ENCODE measurements at places on chromosomes 3 and 15.

DNA sequence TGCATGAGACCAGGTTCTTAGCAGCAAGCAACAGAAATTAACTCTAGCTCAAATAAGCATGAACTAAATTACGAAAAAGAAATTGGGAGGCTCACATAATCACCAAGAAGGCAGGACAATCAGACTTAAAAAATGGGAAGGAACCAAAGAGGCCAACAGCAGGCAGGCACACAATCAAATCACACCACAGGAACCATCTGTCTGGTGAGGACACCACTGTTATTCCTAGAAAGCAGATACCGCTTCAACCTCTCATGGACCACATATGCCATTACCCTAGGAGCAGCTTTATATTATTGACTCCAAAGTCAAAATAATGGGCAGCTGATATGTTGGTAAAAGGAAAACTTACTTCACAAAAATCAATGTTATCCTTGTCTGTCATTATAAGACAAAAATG, 51.6 kb downstream of the SUCLG2 start:
- no peak for DNase-seq

DNA sequence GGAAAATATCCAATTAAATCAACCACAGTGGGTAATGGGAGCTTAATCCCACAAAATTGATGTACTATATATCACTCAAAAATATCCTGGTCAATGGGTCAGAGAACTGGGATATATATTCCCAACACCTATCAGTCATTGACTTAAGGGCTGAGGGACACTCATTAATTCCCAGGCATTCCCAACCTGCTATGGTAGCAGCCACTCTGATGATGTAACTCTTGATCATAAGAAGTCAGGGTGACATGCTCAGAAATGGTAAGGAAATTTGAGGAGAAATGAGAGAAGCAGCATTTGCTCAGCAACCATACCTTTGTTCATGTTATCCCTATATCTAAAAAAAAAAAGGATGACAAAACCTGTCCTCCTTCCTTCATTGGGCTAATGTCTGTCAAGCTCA, 3.1 kb upstream of the PLOD2 start:
- DNase-seq = no peak

- no peak for DNase-seq
Measured at GRCh38 chr3:126496894-126497850, 20.4 kb downstream of the UROC1 start.

DNA sequence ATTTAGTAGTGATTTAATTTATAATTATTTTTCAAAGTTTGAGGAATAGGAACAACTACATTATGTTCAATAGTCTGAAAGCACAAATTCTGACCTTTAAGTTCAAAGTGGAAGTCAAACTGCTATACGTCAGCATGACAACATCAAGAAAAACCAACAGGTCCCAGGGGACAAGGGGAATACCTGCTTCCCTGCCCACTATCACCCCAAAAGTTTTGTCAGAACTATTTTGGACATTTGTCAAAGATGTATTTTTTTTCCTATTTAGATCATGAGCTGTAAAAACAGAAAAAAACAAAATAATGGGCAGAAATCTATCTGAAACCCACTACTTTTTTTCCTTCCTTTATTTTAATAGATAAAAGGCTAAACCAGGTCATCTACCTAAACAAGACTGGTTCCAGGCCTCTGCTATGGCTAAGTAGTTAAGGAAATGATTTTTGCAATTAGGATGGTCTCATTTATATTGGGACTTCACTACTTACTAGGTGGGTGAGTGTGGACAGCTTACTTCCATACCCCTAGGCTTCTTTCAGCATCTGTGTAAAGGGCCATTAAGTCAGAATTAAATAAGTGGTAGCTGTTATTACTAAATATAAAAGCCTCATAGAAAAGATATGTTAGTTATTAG, 746.3 kb downstream of the FHIT start:
- no peak for DNase-seq

DNA sequence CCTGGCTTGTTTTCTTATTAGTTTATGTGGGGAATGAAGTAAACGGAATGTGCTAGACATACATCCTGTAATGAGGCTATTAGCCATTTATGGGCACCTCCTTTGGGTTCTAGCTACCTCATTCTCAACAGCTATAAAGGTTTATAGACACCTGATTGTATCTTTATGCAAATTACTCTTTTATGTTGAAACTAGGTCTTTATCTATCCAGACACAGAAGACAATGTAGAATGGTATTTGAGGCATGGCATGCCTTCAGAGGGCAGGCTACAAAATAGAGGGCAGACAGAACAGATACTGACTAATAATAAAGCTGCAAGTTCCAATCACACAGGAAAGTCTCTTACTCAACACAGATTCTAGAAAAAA, 27.1 kb downstream of the TBC1D2B start:
- no peak for DNase-seq

DNA sequence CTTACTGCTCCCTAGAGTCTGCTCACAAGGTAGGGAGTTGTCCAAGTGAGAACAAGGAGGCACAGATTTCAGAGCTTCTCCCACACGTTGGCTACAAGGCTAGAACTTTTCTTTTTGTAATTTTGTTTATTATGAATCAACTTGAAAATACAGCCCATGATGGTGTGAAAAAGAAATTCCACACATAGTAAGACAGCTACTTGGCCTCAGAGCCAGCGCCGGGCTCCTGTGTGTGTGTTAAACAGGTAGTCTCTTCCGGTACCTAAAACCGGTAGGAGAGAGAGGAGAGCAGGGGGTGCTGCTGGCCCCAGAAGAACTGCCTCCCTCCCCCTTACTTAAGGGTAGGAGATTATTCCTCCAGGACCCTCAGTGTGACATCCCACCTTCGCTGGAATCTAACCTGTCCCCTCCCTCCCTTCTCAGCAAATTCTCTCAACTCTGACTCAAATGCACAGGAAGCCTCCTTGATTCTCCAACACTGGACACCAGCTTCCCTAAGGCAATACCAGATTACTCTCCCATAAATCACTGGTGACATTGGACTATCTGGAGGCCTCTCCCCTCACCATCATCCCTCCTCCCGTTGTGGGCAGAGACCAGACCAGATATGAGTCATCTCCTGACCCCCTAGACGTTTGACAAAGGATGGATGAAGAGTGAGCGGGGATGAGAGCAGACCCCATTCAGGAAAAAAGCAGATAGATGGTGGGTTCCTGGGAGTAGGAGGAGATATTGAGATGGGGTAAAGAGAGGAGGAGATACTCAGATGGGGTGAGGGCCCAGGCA, 4.5 kb upstream of the IP6K1 start:
- DNase-seq = no peak
